ENCODE measurements at places on chromosomes 1 and 21. TPM values are rescaled to one million over a fixed set of nuclear protein-coding genes. Genes with fewer than 3 reads are reported as not detected.

Gene PTPRC
- total RNA-seq: 0.45 TPM

Gene CCDC30
- 1.2 TPM for total RNA-seq

Gene CRABP2
- 55.9 TPM for total RNA-seq

Gene LIN9
- 2.5 TPM for total RNA-seq

Gene TM2D1
- 39.1 TPM for total RNA-seq

Gene TBX19
- 0.66 TPM for total RNA-seq

Gene PLA2G2A
- not detected for total RNA-seq

Gene OR10J5
- total RNA-seq: not detected

Gene RASAL2
- total RNA-seq: 27.9 TPM

DNA sequence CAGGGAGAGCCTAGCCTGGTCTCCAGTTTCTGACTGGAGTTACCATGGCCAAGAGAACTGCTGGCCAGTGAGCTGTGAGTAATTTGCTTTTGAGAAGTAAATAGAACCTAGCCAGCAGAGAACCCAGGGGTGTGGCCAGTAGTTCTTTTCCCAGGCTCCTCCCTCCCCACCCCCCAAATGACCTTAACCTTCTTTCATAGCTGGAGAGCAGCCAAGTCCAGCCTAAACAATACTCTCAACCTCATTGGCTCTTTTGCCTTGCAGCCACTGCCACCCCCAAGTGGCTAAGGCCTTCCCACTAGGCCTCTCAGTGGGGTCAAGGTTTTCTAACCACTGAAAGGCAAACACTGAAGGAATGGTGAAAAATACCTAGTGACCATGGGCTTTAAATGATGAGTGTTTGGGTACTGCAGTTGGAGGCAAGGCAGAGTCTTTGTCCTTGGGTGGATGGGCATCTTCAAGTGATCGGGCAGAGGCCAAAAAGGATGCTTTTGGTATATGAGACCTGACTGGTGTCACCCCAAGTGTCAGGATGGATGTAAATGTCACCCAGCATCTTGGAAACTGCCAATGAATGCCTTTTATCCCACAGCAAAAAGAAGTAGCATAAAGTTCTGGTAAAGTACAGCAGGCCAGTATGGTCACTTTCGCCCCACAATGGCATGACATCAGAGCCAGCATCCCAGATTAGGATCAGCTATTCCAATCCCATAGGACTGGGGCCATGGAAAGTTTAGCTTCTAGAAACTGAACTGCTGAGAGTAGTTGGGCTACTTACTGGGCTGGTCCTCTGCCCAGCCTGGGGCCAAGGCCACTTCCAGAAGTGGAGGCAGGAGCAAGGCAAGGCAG lies 3.5 kb upstream of the PIGV start:
- peak; percentile 33 for DNase-seq

- peak; percentile 39 for DNase-seq
These were observed at the start of gene EXTL1 for GRCh38 chr1:26021647-26022403. TSS of gene EXTL1 (plus strand) at chr1:26021775. CDS start at chr1:26022647, 872 bp downstream.

DNA sequence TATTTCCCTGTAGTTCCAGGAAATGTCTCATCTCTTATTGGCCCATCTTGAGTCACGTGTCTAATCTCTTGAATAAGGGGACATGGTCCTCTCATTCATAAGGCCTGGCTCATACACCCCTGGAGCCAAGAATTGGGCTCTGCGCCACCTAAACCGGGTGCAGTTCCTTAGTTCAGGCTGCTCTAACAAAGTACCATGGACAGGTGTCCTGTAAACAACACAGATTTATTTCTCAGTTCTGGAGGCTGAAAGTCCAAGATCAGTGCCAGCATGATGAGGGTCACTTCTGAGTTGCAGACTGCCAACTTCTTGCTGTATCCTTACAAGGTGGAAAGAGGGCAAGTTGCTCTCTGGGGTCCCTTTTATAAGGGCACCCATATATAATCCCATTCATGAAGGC lies 60.2 kb upstream of the VAMP3 start:
- DNase-seq: no peak

- no peak for DNase-seq
These were observed 32.6 kb downstream of the SLC44A3 start for GRCh38 chr1:94852788-94853187.

DNA sequence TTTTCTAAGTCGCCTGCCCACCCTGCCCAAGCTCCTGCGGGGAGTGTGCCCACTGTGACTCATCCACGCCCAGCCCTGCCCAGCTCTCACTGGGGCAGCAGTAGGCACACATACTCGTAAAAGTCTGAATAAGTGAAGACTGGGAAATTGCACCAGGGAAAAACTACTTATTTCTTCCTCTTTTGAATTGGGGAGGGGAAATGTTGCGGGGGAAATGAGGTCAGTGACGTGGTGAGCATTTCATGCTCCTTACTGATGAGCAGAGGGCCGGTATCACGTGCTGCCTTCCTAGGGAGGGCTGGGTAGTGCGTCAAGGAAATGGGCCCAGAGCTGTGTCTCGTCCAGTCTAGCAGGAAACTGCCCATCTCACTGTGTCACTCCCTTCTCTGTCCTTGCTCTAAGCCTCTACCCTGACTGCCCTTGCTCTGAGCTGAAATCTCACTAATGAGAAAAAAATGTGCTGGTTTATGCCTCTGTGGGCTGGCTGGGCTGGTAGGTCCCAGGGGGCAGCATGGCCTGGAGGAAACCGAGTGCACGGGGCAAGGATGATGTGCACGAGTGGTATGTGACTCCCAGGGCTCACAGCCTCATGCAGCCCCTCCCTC lies 13.5 kb upstream of the TNFRSF1B start:
- DNase-seq: peak; percentile 89

GRCh38 chr1:212586206-212587015 lies 22.1 kb upstream of the ATF3 start:
- DNase-seq: no peak

GRCh38 chr1:42756956-42757891 lies 9.6 kb downstream of the P3H1 start:
- peak; percentile 61 for DNase-seq

DNA sequence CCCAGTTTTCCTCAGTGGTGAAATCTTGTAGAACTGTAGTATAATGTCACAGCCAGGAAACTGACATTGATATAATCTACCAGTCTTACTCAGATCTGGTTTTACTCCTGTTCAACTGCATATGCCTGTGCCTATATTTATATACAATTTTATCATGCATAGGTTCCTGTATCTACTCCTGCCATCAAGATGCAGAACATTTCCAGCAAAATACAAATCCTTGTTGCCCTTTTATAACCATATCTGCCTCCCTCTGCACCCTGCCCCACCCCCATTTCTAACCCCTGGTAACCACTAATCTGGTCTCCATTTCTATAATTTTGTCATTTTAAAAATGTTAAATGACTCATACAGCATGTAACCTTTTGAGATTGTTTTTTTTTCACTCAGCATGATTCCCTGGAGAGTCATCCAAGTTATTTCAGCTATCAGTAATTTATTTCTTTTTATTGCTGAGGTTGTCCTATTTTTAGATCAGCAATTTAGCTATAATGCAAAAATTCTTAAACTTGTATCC lies 8.1 kb downstream of the UTP25 start:
- peak; percentile 57 for DNase-seq

DNA sequence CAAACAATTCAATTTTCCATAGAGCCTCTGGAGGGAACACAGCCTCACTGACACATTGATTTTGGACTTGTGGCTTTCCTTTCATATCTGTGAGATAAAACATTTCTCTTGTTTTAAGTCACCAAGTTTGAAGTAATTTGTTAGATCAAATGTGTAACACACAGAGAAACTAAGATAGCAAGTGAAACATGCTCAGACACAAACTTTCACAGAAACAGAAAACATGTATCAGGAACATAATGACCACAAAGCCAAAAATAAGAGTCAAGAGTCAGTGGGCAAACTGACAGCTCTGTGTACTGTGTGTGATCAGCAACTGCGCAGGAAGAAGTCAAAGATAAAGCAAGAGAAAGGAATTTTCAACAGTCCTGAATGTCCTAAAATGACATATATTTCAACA lies 1237.5 kb downstream of the AMY1C start:
- DNase-seq: no peak

DNA sequence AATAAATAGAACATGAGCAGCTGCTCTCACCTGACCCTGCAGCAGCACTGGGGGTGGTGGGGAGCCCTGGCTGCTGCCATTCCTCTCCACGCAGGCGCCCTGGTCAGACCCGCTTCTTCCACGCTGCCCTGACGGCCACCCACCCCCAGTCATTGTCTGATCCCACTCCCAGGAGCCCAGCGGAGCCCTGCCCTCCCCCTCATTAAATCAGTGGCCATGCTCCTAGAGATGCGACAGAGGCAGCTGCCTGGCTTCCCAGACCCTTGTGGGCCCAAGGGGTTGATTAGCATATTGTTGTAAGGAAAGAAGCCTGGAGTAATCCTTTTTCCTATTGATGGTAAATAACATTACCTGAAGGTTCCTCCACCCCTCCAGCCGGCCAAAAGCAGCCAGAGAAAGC lies 301.5 kb downstream of the RRAGC start:
- no peak for DNase-seq

- no peak for DNase-seq
These were observed 109.6 kb downstream of the CRYAA start for GRCh38 chr21:43278359-43278758.

DNA sequence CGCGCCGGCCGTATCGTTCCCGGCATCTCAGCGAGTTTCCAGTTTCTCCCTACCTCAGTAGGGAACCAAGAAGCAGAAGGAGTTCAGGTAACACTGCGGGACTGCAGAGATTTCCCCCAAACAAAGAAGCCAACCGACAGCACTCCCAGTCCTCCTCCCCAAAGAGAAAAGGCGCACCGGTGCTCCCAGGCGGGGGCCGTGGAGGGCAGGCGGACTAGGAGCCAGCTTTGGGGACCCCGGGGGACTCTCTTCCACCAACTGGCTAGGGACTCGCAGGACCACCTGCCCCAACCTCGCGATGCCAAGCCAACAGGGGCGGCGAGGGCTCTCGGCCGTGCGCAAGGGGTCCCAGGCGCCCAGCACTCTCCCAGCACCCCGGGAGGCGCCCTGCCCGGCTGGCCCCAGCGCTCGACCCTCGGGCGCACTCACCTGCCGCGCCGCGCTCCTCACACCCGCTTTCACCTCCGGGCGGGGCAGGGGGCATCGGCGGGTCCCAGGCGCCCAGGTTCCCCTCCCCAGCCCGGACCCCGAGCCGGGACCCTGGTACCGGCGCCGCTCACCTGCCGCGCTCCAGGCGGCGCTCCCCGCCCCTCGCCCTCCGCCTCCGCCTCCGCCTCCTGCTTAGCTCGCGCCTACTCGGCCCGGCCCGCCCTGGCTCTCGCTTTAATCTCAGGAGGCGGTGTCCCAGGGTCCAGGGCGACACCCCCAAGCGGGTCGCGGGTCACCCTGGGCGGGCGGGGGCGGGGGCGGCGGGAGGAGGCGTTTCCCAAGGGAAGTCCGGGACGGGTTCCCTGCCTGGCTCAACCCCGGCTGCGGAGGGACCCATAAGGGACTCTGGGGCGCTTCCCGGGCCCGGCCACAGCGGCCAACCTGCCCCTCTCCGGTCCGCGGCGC lies at the start of gene TMPRSS2:
TSS of gene TMPRSS2 (minus strand) at position 638 of the 894 bp plus-strand sequence. CDS start 10,025 bp downstream, outside the sequence.
- no peak for DNase-seq

DNA sequence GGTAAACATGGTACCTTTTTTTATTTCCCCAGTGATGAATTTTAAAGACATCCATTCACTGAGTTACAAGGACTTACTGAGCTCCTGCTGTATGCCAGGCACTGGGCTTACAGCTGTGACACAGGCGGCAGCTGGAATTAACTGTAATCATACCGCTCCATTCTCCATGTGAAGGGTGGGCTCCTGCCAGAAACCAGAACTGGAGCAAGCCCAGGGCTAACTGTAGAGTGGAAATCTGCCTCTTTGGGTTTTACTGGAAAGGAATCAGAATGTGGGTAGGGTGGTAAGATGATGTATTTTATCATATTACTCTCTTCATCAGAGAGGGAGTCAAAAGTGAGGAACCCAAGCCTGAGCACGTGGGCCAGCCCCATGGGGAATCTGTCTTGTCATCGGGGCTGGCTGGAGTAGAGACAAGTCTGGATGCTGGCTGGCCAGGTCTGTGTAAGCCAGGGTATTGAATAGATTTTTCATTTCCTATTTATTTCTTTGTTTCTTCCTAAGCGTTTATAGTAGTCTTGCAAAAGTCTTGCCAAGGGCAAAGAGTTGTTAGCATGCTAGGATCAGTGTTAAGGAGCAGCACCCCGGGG lies 21.5 kb downstream of the FGGY start:
- DNase-seq: no peak

GRCh38 chr1:8753736-8754135 lies 63.7 kb downstream of the RERE start:
- DNase-seq: no peak

DNA sequence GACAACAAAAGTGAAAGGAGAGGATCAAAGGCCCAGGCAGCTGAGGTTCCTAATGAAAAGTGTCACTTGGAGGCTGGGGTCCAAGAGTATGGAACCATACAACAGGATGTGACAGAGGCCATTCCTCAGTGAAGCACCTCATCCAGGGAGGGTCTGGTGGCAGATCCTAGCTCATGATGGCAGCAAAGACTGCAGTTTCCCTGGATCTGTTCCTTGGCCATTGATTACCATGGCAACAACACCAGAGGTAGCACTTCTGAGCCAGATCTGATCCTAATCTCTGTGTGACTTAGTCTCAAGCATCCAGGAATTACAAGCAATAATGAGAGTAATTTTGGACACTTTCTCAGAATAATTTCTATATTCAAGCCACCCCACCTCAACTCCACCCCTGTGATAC lies 12.9 kb downstream of the FAM177B start:
- DNase-seq: peak; percentile 30

DNA sequence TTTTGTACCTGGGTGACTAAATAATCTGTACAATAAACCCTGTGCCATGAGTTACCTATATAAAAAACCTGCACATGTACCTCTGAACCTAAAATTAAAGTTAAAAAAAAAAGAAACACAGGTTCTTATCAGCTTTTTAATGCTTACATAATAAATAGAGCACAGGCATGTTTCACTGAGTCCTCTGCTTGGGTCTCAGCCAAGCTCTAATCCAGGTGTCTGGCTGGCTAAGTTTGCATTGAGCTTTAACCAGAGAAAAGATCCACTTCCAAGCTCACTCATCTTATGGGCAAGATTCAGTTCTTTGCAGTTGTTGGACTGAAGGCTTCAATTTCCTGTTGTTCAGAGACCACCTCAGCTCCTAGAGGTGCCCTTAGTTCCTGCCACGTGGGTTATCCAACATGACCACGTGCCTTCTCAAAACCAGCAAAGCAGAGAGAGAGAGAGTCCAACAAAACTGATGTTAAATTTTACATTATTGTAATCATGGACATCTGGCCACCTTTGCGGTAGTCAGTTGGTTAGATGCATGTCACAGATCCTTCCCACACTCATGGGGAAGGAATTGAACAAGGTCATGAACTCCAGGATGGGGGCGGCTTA lies 68.2 kb upstream of the TMPRSS2 start:
- DNase-seq: no peak

DNA sequence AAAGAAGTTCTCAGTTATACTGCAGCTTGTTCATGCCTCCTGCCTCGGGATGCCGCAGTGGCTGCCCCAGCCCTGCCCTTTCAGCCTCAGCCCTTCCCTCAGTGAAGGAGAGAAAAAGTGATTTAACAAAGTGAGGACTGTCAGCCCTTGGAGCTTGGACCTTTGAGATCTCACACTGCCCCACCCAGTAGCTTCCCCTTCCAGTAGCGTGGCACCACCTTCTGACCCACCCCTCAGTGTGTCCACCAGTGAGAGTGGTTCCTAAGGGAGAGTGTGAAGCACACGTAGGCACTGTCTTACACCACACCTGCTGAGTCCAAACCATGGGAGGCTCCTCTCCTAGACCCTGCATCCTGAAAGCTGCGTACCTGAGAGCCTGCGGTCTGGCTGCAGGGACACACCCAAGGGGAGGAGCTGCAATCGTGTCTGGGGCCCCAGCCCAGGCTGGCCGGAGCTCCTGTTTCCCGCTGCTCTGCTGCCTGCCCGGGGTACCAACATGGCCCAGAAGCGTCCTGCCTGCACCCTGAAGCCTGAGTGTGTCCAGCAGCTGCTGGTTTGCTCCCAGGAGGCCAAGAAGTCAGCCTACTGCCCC lies at the start of gene CDA:
TSS of gene CDA (plus strand) at position 464 of the 592 bp plus-strand sequence. CDS start at position 497, 33 bp downstream.
- DNase-seq: no peak

GRCh38 chr1:6762060-6762459 lies 23.2 kb upstream of the CAMTA1 start:
- DNase-seq: no peak
